T-helper 22 cell (primary cell): ENCODE measurements at places on chromosomes 1 and 21.

DNA sequence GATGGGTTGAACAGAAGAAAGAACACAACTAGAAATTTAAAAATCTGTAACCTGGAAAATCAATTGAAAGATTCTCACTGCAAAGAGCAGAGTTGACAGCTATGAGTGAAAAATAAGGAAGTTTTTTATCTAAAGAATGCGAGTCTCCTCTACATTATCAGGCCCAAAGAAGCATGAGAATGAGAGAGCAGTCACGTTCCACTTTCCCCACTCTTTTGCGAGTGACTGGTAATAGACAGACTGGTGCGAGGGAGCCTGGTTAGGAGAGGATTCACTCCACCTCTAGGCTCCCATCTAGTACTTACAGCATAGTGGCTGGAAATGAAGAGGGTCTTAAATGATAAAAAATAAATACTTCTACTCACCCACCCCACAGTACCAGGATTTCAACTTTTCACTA is 52.0 kb downstream of the PRDX6 start:
- no peak for DNase-seq

DNA sequence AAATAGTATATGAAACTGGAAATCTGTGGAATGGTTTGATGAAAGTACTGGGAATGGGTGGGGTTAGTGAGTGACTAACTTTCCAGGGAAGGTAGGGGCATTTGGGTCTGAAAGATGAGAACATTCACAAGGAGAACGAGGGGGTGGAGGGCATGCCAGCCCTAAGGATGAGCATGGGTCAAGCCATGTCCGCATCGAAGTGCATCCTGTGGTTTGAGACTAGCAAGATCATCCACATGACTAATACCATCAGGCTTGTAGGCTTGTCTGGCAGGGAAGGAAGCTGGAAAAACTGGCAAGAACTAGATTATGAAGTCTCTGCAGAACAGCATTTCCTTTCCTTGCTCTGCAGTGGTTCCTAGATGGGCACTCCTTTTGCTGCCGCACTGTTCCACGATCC is 70.4 kb upstream of the UBE2U start:
- no peak for DNase-seq

DNA sequence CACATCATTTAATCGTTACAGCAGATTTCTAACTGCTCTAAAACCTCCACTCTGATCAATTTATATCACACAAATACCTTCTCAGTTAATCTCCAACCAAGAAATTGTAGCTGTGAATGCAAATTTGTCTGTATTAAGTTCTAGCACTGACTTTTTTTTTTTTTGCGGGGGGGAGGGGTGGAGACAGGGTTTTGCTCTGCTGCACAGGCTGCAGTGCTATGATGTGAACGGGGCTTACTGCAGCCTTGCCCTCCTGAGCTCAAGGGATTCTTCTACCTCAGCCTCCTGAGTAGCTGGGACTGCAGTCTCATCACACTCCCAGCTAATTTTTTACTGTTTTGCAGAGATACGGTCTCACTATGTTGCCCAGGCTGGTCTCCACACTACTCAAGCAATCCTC is 163.6 kb downstream of the RERE start:
- DNase-seq = no peak

DNA sequence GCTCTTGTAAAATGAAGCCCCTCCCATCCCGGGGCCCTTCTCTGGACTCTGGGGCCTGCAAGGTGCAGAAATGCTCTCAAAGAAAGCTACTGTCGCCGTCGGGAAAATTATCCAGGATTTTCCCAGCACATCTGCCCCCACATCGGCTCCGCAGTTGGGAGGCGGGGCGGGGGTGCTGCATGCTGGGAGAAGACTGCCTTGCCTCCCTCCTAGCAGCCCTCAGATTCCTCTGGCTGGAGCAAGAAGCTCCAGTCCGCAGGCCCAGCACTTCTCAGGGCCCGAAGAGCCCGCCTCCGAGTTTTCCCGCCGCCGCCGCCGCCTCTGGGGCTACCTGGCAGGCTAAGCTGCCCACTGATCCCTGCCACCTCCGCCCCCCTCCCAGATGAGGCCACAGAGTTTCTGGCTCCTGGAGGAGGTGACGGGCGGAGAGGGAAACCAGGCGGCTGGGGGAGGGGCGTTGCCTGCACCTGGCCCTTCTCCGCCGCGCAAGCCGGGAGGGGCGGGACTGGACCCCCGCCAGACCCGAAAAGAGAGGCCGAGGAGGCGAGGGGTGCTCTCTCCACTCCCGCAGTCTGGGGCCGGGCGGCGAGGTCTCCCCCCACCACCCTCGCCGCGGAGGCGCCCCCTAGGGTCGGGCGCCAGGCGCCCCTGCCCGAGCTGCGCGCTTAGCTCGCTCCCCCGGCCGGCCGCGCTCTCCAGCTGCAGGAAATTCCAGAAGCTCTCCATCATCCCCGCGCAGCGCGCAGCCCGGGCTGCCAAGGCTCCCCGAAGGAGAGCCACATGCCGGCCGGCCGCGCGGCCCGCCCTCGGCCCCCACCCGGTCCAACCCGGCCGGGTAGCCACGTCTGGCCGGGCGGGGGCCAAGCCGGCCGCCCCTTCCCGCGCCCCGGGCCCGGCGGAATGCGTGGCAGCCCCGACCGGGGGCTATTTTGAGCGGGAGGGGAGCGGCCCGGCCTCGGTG is 28.8 kb downstream of the AHDC1 start:
- DNase-seq = no peak

DNA sequence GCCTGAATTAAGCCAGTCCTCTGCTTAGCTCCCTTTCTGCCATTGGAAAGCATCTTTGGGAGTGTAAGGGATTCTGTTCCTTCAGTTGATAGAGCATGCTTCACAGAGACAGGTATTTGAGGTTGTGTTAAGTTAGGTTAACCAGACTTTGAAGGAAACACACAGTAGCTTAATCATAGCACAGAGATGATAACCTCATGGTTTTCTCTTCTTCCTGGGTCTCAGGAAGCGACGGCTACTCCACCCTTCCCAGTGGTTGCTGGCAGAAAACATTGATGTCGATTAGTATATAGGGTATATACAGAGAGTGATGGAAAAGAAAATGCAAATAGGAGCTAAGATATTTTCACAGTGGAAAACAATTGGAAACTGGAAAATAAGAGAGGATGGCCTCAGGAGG is 42.0 kb downstream of the S1PR1 start:
- no peak for DNase-seq

- DNase-seq = peak; percentile 18
These were observed 101.1 kb upstream of the SOD1 start for GRCh38 chr21:31558189-31558961.

DNA sequence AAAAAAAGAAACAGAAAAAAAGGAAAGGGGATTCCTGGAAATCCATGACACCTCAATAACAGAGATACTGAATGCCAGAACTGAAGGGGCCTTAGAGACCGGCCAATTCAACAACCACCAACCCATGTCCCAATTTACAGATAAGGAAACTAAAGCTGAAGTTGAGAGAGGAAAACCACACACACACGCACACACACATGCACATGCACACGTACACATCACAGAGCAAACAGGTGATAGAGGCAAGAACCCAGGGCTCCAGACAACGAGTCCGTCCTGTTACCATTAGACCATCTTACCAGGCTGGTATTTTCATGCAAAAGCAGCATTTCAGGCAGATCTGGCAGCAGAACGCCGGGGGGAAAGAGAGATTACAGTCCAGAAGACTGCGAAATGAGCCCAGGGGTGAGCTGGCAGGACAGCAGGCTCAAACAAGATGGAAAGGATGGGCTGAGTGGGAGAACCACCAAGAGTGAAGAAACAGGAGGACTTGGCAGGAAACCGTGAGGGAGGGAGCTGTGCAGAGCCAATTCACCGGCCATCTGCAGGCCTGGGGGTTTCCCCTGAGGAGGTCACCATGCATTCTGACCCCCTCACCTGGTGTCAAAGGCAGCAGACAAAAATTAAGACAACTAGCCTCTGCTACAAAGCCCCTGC is 43.5 kb downstream of the PAFAH2 start:
- DNase-seq = no peak

DNA sequence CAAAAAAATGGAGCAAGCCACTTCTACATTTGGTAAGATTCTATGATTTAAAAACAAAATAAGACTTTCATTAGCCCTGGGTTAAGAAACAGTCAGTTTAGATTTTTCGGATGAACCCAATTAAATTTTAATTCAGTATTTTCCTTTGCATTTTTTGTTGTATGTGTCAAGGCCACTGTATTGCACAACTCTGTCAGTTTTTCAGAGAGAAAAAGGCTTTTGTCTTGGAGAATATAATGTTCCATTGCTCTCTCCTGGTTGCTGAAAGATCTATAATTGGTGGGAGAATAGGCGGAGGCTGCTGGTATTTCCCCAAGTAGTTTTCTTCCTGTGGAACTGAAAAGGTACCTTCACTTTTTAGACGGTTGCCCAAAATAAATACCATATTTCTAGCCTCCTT is 84.6 kb downstream of the NEGR1 start:
- no peak for DNase-seq

- no peak for DNase-seq
These were observed 1145.6 kb downstream of the KCNT2 start for GRCh38 chr1:195462646-195463045.

- DNase-seq = no peak
These were observed 73.0 kb downstream of the CCDC18 start for GRCh38 chr1:93253516-93253915.

DNA sequence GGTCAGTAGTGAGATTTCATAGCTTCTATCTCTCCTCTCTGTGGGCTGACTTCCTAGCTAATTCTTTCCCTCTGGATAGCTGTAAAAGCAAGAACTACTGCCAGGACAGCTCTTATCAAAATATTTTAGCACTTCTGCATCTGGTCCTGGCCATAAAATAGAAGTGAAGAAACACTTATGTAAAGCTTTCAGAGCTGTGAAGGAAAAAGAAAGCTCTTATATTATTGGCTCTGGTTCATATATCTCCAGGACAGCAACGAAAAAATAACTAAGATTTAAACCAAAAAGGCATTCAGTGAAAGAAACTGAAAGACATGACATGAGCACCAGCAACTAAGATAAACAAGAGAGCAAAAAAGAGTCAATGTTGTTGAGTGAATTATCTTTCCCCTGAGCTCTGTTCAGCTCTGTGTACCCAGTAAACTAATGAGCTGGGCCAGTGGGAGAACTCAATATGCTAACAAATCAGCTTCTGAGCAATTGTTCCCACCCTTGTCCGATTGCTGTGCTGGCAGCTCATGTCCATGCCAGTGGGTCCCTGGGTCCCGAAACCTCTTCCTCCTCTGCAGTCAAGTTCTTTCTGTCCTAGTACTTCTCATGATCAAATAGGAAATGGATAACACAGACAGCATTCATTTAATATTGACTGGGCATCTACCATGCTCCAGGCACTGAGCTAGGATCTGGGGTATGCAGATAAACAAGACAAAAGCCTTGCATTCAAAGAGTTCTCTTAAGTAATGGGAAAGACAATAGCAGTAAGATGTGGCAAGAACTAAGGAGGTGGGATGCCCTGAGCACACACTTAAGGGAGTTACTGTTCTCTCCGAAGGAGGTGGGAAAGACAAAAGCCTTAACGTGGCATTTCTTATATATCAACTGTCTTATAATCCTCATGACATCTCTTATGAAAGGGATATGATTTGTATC is 45.3 kb upstream of the MAN1A2 start:
- DNase-seq = no peak

DNA sequence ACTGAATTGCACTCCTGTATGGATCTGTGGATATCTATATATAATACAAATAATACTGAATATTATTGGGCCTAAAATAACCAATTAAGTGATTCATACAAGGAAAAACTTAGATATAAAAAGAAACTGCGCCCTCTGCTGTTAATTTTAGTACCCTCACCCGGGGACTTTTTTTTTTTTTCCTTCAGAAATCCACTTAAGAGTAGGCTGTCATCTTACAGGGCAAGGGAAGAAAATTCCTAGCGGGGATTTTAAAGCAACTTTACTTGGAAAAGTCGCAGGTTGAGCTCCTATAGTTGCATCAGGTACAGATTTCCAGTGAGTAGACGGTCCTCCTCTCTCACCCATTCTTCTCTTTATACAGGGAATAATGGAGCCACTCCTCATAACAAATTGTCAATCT is 1.3 kb downstream of the NTNG1 start:
- DNase-seq = no peak

GRCh38 chr1:81364088-81364487 is 436.6 kb upstream of the ADGRL2 start:
- DNase-seq = no peak

GRCh38 chr1:60936163-60936562 is 146.2 kb upstream of the NFIA start:
- no peak for DNase-seq
